ENCODE measurements at places on chromosomes 7 and 10.

GRCh38 chr7:50631639-50632038 lies 66.4 kb upstream of the DDC start:
- DNase-seq: no peak

- DNase-seq: no peak
Measured at GRCh38 chr10:99569253-99569939, 36.7 kb downstream of the NKX2-3 start.

DNA sequence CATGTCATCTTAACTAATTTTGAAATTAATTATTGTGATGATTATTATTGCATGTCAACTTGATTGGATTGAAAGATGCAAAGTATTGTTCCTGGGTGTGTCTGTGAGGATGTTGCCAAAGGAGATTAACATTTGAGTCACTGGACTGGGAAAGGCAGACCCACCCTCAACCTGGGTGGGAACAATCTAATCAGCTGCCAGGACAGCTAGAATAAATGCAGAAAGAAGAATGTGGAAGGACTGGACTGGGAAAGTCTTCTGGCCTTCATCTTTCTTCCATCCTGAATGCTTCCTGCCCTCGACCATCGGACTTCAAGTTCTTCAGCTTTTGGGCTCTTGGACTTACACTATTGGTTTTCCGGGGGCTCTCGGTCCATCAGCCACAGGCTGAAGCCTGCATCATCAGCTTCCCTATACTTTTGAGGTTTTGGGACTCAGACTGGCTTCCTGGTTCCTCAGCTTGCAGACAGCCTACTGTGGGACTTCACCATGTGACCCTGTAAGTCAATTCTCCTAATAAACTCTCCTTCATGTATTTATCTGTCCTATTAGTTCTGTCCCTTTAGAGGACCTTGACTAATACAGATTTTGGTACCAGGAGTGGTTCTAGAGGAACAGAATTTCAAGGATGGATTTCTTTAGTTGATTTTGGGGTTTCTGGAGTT lies 959.8 kb downstream of the ANKRD7 start:
- no peak for DNase-seq

GRCh38 chr7:54827734-54828133 lies 68.7 kb upstream of the SEC61G start:
- DNase-seq: no peak

- no peak for DNase-seq
Measured at GRCh38 chr10:103038570-103038969, 120.5 kb downstream of the CNNM2 start.

DNA sequence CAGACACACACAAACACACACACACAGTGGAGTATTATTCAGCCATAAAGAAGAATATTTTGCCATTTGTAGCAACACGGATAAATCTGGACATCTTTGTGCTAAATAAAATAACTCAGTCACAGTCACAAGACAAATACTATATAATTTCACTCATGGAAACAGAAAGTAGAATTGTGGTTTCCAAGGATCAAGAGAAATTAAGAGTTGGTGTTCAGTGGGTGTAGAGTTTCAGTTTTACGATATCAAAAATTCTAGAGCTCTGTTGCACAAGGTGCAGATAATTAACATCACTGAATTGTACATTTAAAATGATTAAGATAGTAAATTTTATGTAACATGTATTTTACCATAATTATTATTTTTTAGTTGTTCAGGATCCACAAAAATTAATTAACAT lies 1235.0 kb downstream of the XPNPEP1 start:
- no peak for DNase-seq

- DNase-seq: no peak
Measured at GRCh38 chr7:69907720-69908119, 309.4 kb downstream of the AUTS2 start.

GRCh38 chr10:15280974-15281373 lies 90.1 kb downstream of the FAM171A1 start:
- DNase-seq: no peak

GRCh38 chr7:69748530-69748929 lies 150.3 kb downstream of the AUTS2 start:
- no peak for DNase-seq

DNA sequence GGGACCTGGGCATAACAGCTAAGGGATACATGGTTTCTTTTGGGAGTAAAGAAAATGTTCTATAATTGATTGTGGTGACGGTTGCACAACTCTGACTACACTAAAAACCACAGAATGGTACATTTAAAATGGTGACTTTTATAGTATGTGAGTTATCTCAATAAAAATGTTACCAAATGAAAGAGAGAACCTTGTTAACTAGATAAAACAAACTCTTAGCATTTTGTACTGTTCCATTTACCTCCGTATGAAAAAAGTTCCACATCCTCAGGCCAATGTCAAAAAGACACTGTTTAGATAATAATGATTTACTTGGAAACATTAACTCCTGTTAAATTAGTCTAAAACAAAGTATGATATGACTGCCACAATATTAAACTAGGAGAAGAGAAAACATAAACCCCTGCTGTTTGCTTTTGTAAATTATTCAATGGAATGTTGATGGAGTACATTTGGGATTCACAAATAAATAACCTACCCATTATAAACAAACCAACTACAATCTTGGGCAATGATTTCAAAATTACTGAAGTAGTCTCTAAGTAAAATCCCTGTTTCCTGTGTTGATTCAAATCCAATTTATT lies 60.7 kb downstream of the SMURF1 start:
- DNase-seq: no peak
